ENCODE measurements at places on chromosomes 2 and 18.

GRCh38 chr18:5237083-5237722, 40.1 kb upstream of the AKAIN1 start:
- DNase-seq, result no peak

DNA sequence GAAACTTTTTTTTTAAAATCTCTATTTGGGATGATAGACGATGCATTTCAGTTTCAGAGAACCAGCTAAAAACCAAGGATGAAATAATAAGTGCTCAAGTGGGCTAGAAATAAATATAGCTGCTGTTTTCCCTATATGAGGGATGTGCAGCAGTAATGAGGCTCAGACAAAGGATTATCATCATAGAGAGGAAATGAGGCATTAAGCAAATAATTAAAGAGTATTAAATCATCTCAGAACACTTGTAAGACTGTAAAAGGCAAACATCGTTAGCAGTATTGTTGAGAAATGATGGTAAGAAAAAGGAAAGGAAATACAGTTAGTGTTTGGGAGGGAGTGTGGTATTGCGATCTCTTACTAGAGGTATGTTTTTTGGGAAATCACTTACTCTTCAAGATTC, 233.5 kb downstream of the TGIF1 start:
- no peak for DNase-seq

DNA sequence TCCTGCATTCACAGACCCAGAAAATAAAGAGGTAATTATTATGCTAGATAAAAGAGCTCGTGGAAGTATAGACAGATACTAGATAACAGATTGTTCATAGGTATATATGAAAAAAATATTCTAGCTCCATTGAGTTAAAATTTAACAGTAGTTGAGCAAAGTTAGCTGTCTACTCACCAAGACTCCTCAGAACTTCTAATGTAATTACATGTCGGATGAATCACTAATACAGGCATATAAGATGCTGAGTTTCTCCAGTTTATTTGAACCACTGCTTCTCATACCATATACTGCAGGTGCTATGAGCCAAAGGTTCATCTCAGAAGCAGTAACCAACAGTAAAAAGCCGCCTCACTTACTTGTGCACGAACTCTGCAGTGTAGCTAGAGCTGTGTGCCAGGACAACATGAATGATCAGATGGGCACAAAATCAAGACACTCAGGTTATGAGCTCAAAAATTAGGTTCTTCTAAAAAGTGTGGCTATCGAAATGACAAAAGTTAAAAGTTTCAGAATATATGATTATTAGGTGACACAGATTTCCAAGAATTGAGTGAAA, 373.4 kb downstream of the NCKAP5 start:
- no peak for DNase-seq

DNA sequence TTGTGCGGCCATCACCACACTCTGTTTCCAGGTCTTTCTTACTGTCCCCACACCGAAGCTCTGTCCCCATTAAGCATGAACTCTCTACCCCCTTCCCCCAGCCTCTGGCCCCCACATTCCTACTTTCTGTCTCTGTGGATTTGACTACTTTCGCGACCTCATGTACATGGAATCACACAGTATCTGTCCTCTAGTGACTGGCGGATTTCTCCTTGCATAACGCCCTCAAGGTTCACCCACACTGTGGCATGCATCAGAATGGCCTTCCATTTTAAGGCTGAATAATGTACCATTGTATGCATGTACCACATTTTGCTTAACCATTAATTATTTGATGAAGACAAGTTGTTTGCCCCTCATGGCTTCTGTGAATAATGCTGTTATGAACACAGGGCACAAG, 467.6 kb upstream of the HS6ST1 start:
- DNase-seq, result no peak

DNA sequence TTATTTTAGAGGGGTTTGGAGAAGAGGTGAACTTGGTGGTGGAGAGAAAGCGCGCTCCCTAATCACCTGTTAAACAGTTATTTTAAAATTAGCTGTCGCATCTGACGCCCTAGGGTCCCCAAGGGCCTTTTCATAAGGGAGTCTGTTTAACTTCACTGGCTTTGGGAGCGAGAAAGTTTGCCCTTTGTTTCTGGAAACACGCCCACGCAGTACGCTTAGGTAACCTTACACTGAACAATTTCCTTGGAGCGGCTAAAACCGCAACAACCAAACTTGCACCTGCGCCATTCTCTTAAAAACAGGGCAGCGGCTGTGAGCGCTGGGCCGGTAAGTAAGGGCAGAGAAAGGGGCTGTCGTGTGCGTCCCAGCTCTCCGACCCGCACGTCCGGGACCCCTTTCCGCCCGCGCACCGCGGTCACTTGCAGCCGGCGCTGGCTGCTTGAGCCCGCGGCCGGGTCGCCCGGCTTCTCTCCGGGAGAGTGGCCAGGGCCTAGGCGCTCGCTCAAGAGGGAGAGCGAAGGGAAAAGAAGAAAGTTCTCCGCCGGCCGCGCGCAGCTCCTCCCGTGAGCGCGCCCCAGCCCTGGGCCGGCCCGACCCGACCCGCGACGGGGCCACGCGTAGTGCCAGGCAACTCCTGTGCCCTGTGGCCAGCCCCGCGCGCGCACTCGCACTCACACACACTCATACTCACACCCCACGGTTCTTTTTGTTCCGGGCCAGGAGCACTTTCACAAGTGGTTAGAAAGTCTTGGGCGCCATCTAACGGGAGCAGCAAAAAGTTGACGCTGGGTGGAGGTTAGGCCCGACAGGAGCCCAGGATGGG, 19.2 kb downstream of the POU3F3 start:
- no peak for DNase-seq

- DNase-seq, result no peak
These were observed 72.6 kb downstream of the LRRFIP1 start for GRCh38 chr2:237699870-237700511.

GRCh38 chr18:25190472-25190871, 161.5 kb downstream of the ZNF521 start:
- no peak for DNase-seq

- no peak for DNase-seq
These were observed 1089.9 kb upstream of the DDX18 start for GRCh38 chr2:116724550-116724949.

DNA sequence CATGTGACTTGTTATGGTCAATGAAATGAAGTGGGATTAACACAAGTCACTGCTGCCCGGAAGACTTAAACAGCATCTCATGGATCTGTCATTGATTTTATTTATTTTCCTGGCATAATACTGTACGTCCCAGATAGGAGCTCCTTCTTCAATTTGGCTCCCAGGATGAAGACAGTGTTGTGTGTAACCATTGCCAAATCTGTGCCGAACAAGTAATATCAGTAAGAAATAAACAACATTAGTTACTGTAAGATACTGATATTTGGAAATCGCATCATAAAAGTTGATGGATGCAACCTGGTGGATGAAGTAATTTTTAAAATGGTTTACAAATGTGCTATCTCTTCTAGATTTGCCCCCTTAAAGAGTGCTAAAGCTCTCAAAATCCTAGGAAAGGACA, 419.0 kb upstream of the MMADHC start:
- no peak for DNase-seq

DNA sequence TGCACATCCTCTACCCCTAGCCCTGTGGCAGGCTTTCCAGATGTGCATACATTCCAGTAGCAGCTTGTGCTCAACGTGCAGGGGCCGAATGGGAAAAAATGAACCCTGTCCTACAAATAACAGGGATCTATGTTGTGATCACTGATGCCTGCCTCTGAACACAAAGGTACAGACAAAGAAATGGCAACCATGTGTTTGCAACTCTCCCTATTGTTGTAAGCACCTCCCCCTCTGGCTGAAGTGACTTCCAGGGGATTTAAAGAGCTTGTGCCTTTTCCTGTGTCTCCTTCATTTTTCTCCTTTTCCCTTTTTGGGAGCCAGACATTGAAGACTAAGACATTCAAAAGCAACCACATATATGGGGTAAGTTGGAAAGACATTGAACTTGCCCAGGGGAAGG, 21.6 kb downstream of the ARHGAP25 start:
- DNase-seq, result no peak

- DNase-seq, result no peak
These were observed 307.1 kb downstream of the GRB14 start for GRCh38 chr2:164314148-164314547.

- no peak for DNase-seq
These were observed 40.7 kb downstream of the PARD3B start for GRCh38 chr2:204585930-204586329.

DNA sequence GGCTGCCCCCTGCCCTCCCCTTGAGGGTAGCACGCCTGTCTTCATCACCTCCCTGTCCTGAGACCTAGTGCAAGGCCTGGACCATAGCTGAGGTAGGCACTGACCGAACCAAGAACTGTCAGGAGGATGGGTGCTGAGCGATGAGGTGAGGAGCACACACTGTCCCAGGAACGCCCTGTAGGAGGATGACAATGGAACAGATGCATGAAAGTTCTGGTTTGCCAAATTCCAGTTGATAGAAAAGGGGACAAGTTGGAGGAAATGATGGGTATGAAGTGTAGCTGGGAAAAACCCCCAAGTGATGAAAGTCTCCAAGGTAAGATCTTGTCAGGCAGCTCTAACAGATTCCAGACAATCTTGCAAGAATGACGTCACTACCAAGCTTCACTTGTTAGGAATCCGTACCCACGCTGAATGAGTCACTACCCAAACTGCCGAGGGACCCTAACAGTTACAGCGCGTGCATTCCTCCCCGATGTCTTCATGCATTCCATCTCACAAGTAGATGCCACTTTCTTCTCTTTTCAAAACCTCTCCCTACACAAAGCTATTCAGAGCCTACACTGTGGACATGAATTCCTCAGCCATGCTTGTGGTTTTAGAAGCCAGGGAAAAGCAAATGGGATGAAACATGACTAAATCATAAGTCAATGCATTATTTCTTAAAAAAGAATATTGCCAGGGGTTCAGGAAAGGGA, 27.6 kb downstream of the MRPL33 start:
- no peak for DNase-seq

- no peak for DNase-seq
These were observed 23.5 kb downstream of the DPP4 start for GRCh38 chr2:162050513-162050961.

DNA sequence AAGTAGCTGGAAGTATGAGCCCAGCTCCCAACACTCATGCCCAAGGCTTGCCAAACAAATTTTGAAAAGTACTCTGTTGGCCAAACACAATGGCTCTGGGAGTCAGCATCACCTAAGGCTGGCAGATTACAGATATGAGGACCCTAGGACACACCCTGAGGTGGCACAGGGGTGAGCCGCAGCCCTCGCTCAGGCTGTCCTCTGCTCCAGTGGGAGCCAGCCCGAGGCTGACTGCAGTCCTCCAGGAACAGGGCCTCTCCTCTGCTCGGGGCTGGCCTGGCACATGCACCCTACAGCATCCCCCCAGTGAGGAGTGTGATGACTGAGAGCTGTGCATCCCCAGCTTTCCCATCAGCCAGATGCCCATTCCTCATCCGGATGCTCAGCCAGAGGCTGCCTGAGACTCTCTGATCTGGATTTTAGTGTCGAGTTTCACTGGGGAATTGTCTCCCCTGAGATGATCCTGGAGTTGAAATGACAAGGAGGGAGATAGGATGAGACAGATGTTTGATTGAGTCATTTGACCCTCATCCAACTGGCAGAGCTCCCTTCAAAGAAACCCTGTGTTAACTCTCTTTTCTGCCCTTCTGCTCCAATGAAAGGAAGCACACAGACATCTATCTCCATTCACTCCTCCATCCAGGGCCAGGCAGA, 269.3 kb upstream of the NCKAP5 start:
- no peak for DNase-seq

DNA sequence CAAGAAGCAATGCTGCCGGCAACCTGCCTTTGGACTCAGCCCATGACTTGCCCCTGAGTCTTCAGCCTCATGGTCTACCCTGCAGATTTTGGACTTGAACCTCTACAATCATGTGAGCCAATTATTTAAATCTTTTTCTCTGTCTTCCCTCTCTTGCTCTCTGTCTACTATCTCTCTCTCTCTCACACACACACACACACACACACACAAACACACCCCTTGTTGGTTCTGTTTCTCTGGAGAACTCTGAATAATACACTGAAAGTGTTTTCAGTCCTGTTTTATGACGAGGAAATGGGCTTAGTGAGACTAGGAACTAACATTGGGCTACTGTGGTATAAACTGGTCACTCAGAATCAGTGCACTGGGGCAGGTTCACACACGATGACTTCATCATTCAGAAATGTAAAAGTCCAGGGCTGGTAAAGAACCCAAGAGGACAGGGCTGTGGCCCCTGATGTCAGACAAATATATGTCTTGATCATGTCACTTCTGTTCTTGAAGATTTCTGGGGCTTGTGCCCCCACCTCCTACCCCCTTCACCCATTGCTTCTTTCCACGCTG, 266.1 kb upstream of the SIX2 start:
- DNase-seq, result no peak

- no peak for DNase-seq
These were observed 1.8 kb downstream of the ZBTB7C start for GRCh38 chr18:48407358-48407757.

GRCh38 chr2:232584238-232584637, 33.7 kb downstream of the EIF4E2 start:
- DNase-seq, result no peak

DNA sequence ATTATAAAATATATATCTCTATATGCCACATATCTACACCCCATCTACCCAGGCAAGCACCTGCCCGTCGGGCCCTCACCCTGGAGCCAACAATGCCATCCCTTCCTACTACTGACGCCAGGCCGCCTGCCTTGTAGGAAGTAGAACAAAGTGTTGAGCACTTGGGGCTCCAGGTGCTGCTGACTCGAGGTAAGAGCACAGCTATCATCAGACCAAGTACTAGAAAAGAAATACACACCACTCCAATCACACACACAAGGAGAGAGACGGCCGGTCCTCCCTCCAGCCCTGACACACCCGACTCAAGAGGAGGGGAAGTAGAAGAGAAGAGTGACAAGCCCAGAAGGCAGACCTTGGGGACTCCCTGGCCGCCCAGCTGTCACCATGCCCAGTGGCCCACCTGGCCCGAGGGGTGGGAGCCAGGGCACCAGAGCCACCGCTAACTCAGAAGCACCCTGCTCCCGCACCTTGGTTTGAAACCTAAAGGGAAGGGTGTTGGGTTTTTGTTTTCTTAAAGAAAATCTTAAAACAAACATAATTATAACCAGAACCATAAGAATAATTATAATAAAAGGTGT, 64.0 kb upstream of the POMC start:
- DNase-seq, result no peak

DNA sequence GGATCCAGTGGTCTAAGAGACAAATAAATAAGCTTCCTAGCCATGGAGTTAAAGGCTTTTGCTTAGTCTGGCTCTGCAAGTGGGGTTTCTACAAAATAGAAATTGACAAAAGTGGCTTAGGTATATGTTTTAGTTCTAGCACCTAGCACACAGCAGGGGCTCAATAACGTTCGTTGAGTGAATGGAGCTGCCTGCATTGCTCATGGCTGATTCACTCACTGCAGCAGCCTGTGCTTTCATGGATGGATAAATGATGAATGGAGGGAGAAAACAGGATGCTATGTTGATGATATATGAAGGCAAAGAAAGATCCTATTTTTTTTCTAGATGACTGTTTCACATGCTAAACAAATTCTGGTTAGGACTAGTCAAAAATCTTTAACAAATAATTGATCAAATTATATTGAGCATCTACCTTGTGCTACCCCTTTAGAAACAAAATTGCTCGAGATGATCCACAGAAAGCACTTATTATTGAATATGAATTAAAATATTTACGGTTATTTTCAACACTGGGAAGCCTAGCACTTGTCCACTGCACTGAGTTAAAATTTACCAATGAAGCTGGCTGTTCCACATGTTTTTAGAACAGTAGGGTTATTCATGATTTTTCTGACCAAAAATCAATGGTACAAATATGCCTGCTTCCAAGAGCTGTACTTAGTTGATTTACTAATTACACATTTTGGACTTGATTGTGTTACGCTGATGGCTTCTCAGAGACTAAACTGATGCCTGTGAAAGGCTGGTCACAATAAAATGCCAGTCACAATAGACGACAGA, 39.6 kb downstream of the HDHD2 start:
- DNase-seq, result no peak

GRCh38 chr2:141348481-141348880, 782.3 kb downstream of the LRP1B start:
- DNase-seq, result no peak
